ENCODE measurements at places on chromosomes 12 and 14.

DNA sequence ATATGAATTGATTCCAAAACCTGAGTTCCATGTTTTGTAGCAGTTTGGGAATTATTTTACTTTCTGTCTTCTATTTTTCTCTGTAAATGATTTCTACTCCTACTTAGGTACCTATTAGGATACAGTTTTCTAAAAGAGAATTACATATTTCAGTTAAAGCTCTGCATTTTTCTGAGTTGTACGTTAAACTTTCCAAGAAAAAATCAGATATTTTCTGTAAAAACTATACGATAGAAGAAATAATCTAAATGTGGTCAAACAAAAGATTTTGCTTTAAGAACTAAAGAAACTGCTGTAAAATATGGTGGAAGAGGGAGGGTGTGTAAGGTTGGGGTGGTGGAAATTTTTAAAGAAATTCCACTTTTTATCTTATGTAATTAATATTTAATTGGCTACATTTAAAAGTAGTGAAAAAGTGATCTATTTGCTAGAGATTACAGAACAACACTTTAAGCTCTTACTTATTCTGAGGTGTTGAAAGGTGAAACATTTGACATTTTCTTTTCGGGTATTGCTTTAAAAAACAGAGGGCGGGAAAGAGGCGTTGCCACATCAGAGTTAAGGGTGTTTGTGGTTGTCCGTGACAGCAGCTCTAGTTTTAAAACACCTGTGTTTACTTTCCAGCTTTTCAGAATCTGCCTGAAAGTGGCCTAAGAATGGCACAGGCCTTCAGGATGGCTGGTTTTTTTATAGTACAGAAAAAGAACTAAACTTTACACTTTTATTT, 187.3 kb downstream of the MIPOL1 start:
- DNase-seq, result no peak

DNA sequence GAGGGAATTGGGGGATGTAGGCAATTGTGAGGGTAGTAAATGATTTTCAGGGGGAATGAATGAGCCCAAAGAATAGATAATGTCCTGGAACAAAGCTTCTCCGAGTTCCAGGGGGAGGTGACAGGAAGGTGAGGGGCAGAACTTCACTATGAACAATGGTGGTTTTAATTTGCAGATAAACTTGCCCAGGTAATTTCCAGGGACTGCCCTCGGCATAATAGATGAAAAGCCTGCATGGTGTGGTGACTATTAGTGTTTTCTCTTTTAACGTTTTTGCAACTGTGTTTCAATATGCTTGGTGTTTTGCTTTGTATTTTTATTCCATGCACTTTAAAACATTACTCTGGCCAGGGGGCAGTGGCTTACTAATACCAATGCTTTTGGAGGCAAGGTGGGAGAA, 325.2 kb upstream of the RGS6 start:
- DNase-seq, result no peak

DNA sequence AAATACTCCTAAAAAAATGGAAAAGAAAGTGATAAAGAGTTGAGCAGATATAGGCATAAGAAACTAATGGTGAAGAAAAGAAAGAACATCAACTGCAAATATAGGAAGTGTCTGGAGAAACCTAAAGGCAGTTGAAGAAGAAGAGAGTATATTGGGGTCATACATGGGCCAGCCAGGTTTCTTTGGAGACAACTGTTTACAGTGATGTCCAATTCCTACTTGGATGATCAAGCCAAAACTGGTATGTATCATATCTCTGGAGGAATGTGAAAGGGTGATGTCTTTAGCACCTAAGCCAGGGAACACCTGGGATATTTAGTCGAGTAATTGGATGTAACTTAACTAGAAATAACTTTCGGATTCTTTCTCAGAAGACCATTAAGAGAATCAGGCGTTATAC, 129.3 kb upstream of the FLRT2 start:
- no peak for DNase-seq

DNA sequence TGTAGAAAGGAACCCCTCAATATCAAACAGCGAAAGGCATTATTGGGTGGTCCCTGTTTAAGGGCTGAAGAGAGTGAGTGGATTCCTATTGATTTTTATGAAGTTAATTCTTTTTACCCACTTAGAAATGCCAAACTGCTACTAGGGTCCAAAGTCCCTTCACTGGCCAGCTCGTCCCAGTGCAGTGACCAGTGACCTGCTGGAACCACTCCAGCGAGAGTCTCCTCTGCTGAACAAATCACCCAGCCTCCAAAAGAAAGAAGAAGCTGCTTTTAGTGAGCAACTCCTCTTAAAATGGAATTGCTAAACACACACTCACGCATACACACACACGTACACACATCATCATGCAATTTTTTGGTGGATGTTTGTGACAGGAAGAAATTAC, 198.2 kb upstream of the PLEKHG7 start:
- no peak for DNase-seq

- DNase-seq, result no peak
Observed at GRCh38 chr12:98352218-98352811, 163.1 kb upstream of the TMPO start.

GRCh38 chr14:54667026-54667744, 100.3 kb downstream of the SAMD4A start:
- no peak for DNase-seq

GRCh38 chr12:64781280-64782190, 22.3 kb upstream of the GNS start:
- no peak for DNase-seq

- DNase-seq, result no peak
Observed at GRCh38 chr14:22995889-22996625, 13.7 kb upstream of the AJUBA start.

DNA sequence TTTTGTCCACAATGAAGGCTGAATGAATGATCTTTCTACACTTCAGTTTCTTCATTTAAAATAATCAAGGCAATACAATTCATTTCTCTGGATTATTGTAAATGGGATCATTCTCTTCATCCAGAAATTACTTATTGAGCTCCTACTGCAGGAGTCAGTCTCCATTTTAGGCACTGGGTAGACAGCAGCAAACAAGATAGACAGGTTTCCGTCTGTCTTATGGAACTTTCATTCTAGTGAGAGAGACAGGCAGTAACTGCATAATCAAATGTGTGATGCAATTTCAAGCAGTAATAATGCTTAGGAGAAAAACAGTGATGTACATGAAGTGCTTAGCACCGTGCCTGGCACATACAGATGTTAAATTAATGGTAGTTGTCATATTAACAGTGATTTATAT, 118.9 kb downstream of the SUDS3 start:
- DNase-seq, result no peak

GRCh38 chr14:63435838-63436237, 107.3 kb downstream of the PPP2R5E start:
- no peak for DNase-seq

DNA sequence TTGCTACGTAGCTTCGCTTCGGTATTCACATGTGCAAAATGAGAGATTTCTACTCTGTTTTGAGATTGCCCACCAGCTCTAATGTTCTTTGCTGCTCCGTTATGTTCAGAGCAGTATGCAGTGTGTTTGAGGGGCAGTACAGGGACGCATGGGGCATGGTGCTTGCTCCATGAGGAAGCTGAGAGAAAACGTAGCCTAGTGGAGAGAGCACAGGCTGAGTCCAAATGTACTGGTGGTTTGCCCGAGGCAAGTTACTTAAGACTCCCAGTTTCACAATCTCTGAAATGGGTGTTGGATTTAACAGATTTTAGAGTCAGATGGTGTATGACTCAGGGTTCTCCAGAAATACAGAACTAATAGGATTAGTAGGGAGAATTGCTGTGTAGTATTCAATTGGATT, 310.5 kb downstream of the ETNK1 start:
- no peak for DNase-seq

- DNase-seq, result no peak
Observed at GRCh38 chr12:40650038-40650704, 42.1 kb upstream of the CNTN1 start.

- no peak for DNase-seq
Observed at GRCh38 chr14:92609955-92610354, 96.4 kb downstream of the RIN3 start.

DNA sequence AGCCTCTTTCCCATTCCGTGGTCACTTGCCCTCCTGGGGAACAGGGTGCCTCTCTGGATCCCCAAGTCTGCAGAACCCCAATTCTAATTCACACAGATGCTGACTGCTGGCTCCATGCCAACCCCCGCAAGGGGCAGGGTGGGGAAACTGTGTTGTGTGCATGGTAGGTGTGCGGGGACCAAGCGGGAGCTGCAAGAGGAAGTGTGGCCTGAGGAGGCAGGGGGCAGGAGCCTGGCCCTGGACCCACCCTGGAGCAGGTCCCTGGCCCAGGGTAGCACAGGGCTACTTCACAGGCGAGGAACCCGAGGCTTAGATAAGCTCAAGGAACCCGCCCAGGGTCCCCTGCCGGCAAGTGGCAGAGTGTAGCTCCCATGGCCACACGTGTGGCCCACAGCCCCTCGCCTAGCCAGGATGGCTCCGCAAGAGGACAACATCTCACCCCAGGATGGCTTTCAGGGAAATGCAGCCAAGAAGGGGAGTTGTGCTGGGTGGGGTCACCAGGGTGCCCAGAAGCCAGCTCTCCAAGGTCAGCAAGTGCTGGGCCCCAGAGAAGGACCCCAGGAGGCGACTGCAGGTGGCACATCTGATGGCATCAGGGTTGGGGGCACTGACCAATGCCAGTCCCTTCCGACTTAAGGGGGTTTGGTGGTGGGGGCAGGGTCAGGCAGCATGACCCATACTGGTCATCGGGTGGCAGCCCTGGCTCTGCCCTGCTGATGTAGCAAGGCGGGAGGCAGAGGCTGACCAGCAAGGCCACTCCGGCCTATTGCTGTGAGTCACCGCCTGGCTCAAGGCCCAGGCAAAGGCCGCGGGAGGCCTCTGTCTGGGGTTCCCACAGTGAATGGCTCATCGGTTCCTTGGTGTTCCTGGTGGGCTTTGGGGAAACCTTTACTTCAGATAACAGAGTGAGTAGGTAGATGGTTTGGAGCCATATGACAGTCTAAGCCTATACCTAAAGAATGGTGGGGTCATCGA, 37.3 kb upstream of the EML1 start:
- DNase-seq, result no peak
